ENCODE measurements at places on chromosomes 5 and 9. TPM values are rescaled to one million over a fixed set of nuclear protein-coding genes. Genes with fewer than 3 reads are reported as not detected.

Gene MLANA
- not detected for total RNA-seq

Gene TNFAIP8
- total RNA-seq = 18.0 TPM

Gene CARD6
- total RNA-seq = 8.5 TPM

Gene TICAM2
- total RNA-seq = 11.1 TPM

Gene EPB41L4B
- 0.93 TPM for total RNA-seq

Gene PFN3
- total RNA-seq = not detected

Gene TAF11L10
- not detected for total RNA-seq

Gene CCNJL
- total RNA-seq = 10.5 TPM

Gene APBA1
- total RNA-seq = 0.21 TPM

Gene SPATA6L
- total RNA-seq = not detected

Gene C5orf63
- 1.6 TPM for total RNA-seq

Gene GABRP
- not detected for total RNA-seq

Gene NDUFA8
- total RNA-seq = 144 TPM

Gene MPDZ
- 31.5 TPM for total RNA-seq

Gene ZNF618
- total RNA-seq = 3.4 TPM
